ENCODE measurements at places on chromosomes 4 and X.

GRCh38 chr4:84495118-84495793 lies 3.8 kb downstream of the NKX6-1 start:
- DNase-seq, result no peak

GRCh38 chr4:125527681-125528080 lies 212.9 kb downstream of the FAT4 start:
- no peak for DNase-seq

- no peak for DNase-seq
Measured at GRCh38 chrX:151973851-151974335, 583 bp downstream of the GABRE start.

- DNase-seq, result no peak
Measured at GRCh38 chr4:83993774-83994173, 457.9 kb downstream of the GPAT3 start.

- no peak for DNase-seq
Measured at GRCh38 chr4:57064811-57065711, 45.1 kb downstream of the IGFBP7 start.

- no peak for DNase-seq
Measured at GRCh38 chrX:26295425-26295824, 79.5 kb downstream of the MAGEB5 start.

DNA sequence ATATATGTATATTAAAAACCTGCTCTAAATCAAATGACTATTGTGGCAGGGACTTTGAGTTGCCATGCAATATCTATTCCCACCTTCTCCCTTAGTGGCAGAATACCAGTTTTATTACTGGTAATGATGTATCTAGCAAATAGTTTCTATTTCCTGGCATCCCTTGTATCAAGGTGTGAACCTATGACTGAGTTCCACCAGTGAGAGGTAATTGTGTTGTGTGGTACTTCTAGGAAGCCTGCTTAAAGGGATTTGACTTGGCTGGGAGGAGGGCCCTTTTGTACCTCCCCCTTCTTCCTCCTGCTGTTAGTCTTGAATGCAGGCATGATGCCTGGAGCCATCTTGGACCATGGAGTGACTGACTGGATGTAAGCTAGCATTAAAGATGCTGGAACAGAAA lies 65.4 kb upstream of the DYNLT3 start:
- no peak for DNase-seq

GRCh38 chr4:155667222-155667567 lies 547 bp downstream of the GUCY1A1 start:
- DNase-seq, result no peak

DNA sequence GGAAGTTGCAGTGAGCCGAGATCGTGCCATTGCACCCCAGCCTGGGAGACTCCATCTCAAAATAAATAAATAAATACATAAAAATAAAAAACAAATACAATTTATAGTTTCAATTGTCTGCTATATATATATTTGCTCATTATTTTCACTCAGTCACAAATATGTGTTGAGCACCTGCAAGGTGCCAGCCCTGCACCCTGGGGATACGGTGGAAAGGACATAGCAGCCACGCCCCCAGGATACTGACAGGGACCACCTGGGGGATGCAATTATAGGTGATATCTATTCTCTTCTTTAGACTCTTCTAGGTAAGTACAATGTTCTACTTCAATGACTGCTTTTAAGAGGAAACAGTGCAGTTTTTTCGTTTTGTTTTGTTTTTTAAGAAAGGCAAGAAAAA lies 85.0 kb downstream of the JAKMIP1 start:
- DNase-seq, result no peak

- no peak for DNase-seq
Measured at GRCh38 chr4:37758226-37758625, 68.3 kb upstream of the PGM2 start.

DNA sequence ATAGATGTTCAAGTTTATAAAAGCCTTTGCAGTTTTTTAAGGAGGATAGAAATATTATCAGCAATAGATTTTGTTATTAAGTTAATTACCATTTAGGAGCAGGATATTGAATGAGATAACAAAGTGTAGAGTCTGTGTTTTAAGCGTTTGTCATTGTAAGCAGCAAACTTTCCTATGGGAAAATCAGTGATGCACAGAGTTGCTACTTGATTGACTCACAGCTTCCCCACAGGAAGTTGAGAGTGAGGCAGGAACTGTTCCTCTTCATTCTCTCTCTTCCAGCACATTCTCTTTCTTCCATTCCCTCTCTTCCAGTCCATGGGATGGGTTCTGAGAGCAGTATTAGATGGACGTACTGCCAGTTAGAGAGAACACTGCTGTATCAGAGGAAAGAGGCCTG lies 867.7 kb upstream of the AGA start:
- no peak for DNase-seq
